HT-29 (cell line): ENCODE measurements at places on chromosomes 6 and 20. TPM values are rescaled to one million over a fixed set of nuclear protein-coding genes. Genes with fewer than 3 reads are reported as not detected.

The SLC35D3 gene
- total RNA-seq, result 0.05 and 0.66 TPM in 2 replicates

The POM121L2 gene
- total RNA-seq, result not detected in 2 replicates

The MLN gene
- total RNA-seq, result not detected in 2 replicates

The TBXT gene
- not detected in 2 replicates for total RNA-seq

The ADGRF5 gene
- 0.05 TPM in 1 of 2 replicates, not detected in the other for total RNA-seq

DNA sequence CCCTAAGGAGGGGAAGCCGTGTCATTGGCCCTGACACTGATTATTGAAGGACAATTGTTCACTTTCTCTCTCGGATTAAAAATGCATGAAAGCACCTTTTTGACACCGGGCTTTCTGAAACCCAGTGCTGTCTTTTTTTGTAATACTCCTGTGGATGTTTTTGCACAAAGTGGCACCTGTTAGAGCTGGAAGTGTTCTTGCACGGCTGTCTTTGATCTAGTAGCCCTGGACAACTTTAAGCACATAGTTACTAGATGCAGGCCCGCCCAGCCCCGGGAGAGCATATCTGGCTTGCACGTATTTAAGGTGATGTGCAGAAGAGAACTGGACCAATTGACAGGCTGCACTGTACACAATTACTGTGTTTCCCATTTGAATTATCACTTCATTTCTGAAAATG, 72.6 kb downstream of the ARID1B start:
- no peak for DNase-seq

DNA sequence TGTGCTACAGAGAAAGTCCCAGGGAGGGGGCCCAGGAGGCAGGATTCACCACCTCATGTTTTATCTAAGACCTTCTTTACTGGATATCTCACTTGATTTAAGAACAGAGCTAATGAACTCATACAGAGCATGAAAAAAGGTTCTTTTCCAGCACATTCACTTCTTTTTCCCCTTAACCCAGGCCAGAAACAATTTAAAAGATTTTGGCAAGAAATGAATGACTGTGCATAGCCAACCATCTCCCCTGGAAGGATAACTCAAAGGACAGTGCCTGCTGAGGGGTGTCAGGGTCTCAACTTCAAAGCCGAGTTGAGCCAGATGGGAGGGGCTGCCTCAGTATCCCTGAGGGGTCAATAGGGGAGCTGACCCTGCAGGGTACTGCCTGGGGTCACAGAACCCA, 253.4 kb downstream of the SOD2 start:
- no peak for DNase-seq

DNA sequence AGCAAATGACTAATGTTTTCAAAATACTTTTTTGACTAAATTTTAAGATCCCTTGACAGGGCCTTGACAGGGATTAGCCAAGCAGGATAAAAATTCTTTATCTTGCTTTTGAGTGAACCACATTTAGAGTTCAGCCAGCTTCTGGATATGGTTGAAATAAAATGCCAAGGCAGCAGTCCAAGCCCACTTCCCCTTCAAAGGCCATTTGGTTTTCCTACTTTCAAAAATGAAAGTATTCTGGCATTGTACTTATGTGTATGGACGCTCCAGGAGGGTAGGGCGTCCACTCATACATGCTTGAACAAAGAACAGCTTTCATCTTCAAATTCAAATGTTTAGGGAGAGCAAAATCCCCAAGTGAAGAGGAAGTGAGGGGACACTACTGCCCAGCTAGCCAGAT, 82.3 kb upstream of the BCLAF1 start:
- DNase-seq, result no peak

- DNase-seq, result no peak
Measured at GRCh38 chr20:30594112-30594511, 663.4 kb upstream of the DEFB115 start.

DNA sequence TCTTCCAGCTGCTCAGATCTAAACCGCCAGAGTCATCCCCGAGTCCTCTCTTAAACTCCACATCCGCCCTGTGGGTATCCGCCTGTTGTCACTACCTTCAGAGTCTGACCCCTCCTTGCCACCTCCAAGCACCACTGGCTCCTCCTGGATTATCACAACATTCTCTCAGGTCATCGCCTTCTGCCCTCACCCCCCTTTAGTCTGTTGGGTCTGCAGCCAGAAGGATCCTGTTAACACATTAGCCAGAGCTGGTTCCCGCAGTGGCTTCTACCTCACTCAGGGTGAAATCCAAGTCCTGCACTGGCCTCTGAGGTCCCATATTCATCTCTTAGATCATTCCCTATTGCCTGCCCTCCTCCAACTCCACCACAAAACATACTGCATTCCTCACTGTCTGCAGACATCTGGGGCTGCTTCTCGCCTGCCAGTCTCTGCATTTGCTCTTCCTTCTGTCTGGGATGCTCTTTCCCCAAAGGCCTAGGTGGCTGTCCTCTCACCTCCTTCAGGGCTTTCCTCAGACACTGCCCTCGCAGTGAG, 34.1 kb downstream of the TNXB start:
- no peak for DNase-seq

DNA sequence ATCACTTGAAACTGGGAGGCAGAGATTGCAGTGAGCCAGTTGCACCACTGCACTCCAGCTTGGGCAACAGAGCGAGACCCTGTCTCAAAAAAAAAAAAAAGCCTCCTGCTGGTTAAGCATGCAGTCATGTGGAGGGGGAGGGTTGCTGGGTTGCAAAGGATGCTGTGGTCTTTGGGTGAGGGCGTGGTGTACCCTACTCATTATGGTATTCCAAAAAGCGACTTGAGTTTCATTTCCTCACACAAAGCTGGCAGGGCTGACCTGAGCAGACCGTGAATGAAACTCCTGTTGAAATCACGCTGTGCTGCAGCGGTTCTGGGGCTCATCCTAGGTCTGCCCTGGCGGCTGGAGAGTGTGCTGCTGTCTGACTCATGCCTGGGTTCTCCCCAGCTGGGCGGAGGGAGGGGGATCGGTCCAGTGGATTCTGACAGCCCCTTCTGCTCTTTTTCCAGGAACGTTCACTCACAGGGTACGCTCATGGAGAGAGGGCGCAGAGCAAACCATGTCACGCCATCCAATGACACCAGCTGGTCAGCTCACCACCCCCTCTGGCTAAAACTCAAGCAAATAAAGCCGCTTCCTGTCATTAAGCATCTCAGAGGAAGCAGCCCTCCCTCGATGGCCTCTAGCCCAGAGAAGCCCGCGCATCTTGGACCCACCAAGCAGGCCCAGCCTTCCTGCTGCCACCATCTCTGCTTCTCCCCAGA, 166.2 kb downstream of the SCML4 start:
- no peak for DNase-seq

DNA sequence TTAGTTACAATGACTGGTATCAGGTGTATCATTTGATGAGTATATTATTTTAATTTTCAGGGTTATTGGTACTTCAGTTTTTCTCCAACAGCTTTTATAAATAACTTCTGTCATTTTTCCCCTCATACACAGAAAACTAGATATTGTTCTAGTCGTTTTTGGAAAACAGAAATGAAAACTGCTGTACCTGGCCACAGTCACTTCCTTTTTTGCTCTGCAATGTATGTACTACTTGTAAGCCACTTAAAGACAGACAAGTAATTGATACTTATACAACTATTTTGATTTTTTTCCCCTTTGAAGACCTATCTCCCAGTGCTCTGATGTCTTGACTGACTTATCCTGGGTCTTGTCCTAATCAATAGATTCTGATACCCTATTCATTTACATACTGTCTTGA, 218.6 kb upstream of the RUNX2 start:
- no peak for DNase-seq

DNA sequence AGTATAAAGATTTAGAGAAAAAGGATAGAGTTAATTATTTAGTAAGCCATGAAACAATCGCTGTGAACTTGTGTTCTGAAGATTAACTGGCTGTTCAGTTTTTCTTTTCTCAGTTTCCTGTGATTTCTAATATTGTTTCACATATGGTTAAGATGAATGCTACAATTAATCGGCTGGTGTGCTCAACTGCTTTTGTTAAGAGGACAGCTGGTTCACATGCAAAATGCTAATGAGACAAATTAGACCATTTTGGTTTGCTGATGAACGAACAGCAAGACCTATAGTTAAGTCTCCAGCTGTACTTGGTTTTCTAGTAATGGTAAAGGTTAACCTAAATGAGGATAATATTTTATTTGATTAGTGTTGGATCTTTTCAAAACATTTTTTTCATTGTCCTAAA, 10.8 kb upstream of the NHSL1 start:
- no peak for DNase-seq

DNA sequence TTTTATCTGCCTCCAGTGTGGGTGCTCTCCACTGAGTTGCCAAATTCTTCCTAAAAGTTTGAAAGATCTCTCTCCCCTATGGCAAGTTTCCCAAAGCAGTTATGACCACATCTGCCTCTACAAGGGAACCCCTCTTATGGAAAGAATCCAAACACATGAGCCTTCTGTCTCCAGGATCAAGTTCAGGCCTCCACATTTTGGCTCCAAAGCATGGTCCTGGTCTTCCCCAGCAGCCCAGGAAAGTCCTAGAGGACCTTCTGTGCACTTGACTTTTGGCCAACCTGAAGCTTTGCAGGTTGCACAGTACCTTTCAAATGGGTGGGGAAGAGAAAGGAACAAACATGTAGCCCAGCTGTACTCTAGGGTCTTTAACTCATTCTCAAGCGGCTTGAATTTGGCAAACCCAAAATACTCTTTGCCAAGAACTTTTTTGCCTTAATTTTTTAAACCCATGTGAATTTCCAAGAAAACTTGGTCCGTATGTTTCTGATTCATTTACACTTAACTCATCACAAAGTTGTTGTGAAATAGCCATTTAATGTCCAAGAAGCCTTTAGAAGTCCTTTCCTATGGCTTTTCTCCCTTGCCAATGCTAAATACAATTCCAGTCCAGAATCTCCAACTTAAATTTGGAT, 240.1 kb upstream of the TBX18 start:
- DNase-seq, result no peak

- DNase-seq, result no peak
Measured at GRCh38 chr20:23476015-23476754, 14.7 kb upstream of the CST8 start.

DNA sequence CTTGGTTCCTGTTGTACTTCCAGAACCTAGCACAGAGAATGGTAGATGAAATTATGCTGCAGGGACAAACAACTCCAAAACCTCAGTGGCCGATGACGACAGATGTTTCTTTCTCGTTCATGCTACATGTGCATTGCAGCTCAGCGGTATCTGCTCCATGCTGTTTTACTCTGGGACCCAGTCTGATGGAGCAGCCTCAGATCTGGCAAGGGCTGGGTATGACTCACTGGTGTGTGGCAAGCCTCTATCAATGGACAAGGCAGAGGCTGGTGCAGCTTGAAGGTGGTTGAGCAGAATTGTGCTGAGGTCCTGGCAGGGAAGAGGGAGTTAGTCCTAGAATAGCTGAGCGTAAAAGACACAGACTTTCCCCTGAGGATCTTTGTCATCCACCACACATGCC, 10.3 kb upstream of the BLCAP start:
- DNase-seq, result peak; percentile 38

DNA sequence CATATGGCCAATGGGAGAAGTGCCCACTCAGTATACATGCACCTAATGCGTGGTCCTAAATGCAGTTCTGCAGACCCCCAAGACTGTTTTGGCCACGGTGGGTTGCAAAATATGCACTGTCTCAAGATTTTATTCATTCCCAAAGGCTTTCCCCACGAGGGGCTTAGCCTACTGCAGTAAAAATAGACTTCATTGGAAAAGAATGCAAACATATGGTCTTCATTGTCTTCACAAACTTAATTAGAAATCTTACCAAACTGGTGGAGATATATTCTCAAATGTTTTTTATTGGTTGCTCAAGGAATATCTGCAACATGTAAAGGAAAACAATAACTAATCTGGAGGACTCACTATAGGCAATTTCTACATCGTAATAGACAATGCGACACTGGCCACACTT, 31.6 kb upstream of the PRL start:
- no peak for DNase-seq
